AG04450 (cell line): ENCODE measurements at places on chromosomes 4 and X.

GRCh38 chr4:10917566-10917965, 233.0 kb upstream of the CLNK start:
- no peak for DNase-seq

GRCh38 chrX:106000203-106000602, 38.3 kb downstream of the SERPINA7 start:
- no peak for DNase-seq

- DNase-seq: no peak
These were observed 35.5 kb upstream of the HMX1 start for GRCh38 chr4:8906991-8907595.

- no peak for DNase-seq
These were observed 13.3 kb upstream of the CDKL2 start for GRCh38 chr4:75643651-75644050.

DNA sequence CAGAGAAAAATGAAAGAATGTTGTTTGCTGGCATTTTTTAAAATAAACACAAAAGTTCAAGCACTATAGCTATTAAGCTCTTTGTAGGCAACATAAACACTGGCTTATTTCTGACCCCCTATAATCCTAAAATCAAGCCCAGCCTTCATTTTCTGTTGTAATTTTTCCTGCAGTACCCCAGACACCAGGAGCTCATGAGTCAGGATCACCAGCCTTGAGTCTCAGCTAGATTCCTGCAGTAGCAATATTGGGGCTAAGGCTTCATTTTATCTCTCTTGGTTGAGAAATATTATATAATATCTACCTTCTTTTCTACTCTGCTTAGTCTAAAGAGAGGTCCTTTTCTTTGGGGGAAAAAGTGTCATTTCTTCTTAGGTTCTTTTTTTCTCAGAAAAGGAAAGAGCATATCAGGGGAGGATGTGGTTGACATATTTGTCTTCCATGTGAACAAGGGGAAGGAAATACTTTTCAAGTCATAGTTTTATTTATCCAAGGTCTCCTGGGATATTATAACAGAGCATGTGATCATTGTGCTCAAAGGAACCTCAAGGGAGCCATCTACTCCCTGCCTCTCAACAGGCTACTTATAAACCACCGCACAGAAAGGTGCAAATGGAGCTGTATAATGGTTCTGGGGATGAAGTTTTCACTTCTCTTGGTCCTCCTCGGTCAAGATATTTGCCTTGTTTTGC, 678.3 kb upstream of the NR3C2 start:
- DNase-seq: no peak

- DNase-seq: no peak
These were observed 121.7 kb downstream of the TLL1 start for GRCh38 chr4:165994701-165995100.

GRCh38 chr4:40734497-40734896, 15.3 kb upstream of the NSUN7 start:
- no peak for DNase-seq

GRCh38 chrX:121245763-121246162, 198.4 kb downstream of the GLUD2 start:
- DNase-seq: no peak

GRCh38 chr4:61541459-61541858, 341.3 kb downstream of the ADGRL3 start:
- DNase-seq: no peak

- DNase-seq: no peak
These were observed 7.7 kb downstream of the EDNRA start for GRCh38 chr4:147488556-147488955.

DNA sequence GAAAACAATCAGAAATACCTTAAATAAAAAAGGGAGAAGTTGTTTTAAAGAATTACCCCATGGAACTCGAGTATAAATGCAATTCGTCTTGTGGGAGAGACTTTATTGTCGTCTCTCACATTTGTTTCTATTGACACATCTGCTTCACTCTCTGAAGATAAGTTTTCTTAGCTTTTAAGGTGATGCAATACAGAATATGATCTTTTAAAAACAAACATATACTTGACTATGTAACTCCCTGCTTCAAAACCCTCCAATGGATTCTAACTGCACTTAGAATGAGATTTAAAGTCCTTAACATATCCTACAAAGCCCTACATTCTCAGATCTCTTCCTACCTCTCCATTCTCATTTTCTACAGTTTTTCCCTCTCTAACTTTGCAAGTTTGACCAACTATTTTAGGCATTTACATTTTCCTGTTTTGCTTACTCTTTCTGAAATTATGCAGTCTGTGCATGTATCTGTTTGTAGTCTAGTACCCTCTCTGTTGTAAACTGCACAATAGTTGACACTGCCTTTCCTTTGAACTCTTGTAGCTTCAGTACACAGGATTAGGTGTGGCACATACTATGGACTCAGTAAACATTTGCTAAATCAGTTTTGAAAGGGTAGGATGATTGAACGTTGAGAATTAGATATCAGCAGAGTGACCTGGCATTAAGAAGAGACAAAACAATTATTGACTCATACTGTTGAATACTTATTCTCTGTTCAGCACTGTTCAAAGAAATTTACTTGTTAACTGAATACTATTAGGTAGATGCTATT, 59.8 kb downstream of the AGTR2 start:
- no peak for DNase-seq

DNA sequence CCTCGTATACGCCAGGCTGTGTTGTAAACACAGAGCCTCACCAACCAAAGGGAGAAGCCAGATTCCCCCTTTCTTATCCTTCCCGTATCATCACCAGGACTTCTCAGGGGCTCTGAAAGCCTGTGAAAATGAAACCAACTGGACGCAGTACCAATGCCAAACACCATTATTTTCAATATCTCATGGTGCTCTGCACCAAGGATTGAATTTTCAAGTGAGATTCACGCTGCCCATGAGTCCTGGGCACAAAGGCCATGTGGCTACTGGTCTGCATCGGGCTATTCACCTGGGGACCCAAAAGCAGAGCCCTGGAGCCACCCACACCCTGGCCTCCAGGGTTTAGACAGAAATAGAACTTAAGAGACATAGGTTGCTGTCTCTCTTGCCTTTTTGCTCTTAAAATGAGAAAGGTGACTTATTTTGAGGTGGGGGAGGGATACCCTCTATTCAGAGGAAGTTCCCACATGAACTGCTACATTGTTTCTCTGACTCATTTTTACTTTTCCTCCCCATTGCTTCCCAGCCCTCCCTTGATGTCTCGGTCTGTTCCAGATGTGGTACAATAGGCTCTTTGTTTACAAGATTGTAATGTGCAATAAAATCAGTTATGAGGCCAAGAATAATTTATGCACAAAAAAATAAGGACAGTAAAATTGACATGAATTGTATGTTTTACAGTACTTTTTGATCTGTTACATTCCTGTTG, 55.4 kb downstream of the MAML3 start:
- no peak for DNase-seq

DNA sequence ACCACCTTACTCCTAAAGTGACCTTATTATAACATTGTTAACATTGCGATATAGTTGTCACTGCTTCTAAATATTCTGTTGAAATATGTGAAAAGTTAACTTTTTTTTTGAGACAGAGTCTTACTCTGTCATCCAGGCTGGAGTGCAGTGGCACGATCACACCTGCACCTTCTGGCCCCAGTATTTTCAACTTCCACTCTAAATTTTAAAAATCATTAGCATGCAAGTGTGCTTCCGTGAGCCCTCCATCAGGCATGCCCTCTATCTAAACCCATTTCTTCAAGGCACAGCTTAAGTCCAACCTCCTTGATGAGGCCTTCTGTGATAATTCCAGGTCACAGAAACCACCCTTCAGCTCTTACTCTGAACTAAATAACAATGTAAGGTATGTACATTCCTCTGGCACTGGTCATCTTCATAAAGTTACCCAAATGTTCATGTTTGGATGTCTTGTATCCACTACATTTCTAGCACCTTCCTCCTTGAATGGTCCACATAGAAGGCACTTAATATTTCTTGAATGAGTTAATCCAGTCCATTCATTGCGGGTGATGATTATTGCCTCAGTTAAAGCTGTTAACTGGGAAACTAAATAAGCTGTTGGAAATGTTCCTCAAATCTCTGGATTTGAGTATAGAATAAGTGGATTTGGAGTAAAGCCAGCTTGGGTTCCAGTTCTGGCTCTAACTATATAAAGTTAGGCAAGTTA, 38.6 kb upstream of the TMEM131L start:
- no peak for DNase-seq

GRCh38 chr4:182344968-182345367, 101.8 kb downstream of the TENM3 start:
- no peak for DNase-seq

DNA sequence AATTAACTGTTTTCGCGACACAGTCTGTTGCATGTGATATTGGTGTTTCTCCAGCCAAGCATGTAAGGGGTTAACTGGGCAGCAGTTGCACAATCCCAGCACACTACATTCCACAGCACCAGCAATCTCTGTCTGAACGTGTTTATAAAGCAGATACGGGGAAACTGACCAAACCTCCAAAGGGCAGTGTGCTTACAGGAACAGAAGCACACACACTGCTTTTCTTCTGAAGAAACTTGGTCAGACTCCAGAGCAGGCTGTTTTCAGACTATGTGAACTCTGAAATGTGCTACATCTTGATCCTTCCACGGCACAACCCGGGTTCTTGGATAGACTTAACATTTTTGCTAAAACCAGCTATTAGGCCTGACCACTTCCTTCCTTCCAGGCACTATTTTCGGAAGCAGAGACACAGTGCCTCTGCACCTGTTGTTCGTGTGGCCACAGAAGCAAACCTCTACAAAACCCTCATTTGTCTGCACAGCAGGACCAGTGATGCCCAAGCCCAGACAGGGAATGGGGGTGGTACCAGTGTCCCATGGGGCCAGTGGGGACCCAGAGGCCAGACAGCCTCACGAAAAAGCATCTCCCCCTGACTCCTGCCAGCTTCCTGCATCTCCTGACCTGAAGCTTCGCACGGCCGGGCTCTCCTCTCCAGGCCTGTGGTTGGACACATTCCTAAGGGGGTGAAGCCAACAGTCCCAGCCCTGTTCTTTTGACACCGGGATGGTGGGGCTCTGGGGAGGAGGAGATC, 90.1 kb downstream of the IRF2 start:
- DNase-seq: peak; percentile 86

DNA sequence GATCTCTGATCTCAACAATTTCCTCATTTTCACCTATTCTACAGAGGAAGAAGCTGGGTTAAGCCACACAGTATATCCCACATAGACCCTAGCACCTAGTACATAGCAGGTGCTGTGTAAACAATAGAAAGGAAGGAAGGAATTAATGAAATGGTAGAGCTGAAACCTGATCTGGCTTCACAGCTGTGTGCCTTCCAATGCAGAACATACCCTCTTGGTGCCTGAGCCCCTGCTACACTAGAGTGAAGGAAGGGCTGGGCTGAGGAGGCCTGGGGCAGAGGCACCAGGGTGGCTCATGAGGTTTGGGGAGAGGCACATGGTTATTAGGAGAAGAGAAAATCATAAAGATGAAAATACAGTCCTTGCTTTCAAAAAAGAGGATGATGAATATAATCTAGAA, 21.3 kb downstream of the LRRC66 start:
- DNase-seq: no peak

GRCh38 chr4:128823025-128823661, 13.6 kb downstream of the JADE1 start:
- DNase-seq: peak; percentile 86

- no peak for DNase-seq
These were observed 1.1 kb downstream of the GAB1 start for GRCh38 chr4:143337600-143338287.

DNA sequence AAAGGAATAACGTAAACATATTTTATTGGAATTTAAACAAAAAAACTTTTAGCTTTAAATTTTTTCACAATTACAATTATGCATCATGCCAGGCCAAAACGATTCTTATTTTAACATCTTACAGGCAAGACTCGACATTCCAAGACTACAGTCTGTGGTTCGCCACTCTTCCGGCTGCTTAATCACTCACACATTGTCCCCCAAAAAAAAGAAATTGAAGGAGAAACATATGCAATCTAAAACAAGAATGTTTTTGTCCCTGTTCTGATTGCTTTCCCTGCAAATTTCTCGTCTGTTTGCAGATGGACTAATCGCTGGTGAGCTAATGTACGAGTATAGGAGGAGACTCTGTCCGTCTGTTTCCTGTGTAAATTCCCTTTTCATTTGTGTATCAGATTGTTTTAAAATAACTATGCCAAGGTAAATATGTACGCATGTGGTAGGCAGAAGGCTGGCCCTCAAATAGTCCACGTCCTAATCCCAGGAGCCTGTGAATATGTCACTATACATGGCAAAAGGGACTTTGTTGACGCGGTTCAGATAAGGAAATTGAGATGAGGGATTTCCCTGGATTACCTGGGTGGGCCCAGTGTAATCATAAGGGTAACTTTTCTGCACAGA, 37.7 kb upstream of the MTNR1A start:
- no peak for DNase-seq

DNA sequence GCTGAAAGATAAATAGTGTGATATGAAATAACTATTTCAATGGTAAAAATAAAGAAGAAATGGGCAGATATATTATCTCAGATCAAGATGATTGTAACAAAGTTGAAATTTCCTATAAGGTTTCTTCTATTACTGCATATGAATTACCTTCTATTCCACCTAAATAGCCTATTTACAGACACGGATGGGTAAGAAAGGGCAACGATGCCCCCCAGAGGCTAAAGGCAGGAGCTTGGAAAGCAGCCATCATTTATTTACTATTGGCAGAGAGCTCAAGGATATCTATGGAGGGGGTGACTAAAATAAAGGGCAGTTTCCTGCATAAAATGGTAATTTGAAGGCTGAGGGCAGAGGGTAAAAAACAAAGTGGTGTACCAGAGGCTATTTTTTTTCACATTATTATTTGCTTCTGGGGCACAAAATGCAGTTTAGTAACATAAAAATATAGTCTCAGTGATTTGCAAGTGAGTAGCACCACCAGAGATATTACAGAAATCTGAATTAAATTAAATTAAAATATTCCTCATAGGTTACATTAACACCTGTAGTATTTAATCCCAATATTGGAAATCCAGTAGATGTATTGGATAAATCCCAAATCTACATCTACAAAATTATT, 123.1 kb downstream of the BTC start:
- DNase-seq: peak; percentile 43

GRCh38 chr4:52791936-52792335, 40.7 kb upstream of the ERVMER34-1 start:
- DNase-seq: no peak

GRCh38 chr4:77669946-77670590, 64.4 kb downstream of the CXCL13 start:
- no peak for DNase-seq

GRCh38 chrX:109830157-109830703, 97.2 kb upstream of the ACSL4 start:
- DNase-seq: no peak

GRCh38 chr4:185599553-185600243, 64.4 kb upstream of the PDLIM3 start:
- DNase-seq: no peak
